RKO (cell line): ENCODE measurements at places on chromosomes 3 and 15.
A peak's percentile ranks its signal among the peaks of the same experiment; 100 is the strongest.

DNA sequence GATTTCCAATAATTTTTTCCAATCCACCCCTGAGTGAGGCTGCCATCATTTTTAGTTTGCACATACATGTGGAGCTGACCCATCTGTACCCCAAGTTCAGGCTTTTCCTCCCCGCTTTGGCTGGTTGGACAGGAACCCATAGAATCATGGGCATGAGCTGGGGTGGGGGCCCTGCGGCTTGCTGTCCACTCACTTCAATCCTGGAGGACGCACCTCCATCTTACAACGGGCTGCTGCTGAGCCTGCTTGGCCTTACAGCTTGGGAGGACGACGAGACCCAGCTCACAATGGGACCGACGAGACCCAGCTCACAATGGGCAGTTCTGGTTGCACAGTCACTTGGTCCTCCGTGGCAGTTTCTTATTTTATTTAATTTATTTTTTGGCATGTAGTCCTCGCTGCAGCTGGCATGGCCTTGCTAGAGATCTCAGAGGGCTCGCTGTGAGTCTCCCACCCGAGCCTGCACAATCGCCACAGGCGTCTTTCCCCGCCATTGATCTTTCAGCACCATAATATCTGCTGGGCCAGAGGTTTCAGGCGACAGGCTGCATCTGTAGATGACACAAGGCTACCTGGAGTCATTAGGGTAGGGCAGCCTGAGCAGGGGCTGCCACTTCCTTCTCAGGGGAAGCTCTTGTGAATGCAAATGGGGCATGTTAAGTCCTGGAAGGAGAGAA, 19.6 kb upstream of the EPHB3 start:
- no peak for DNase-seq

- no peak for DNase-seq
These were observed 1.7 kb upstream of the CX3CR1 start for GRCh38 chr3:39281533-39281932.

GRCh38 chr3:129602730-129603560, 3.5 kb downstream of the PLXND1 start:
- DNase-seq = peak; percentile 70

GRCh38 chr3:127273206-127273605, 14.6 kb downstream of the PRR20G start:
- DNase-seq = no peak

- DNase-seq = no peak
These were observed 162.5 kb downstream of the AKAP13 start for GRCh38 chr15:85542895-85543331.

GRCh38 chr15:40756938-40757337, 1.9 kb upstream of the RMDN3 start:
- no peak for DNase-seq

- peak; percentile 54 for DNase-seq
These were observed 159.6 kb upstream of the KCNH8 start for GRCh38 chr3:18988614-18989229.

DNA sequence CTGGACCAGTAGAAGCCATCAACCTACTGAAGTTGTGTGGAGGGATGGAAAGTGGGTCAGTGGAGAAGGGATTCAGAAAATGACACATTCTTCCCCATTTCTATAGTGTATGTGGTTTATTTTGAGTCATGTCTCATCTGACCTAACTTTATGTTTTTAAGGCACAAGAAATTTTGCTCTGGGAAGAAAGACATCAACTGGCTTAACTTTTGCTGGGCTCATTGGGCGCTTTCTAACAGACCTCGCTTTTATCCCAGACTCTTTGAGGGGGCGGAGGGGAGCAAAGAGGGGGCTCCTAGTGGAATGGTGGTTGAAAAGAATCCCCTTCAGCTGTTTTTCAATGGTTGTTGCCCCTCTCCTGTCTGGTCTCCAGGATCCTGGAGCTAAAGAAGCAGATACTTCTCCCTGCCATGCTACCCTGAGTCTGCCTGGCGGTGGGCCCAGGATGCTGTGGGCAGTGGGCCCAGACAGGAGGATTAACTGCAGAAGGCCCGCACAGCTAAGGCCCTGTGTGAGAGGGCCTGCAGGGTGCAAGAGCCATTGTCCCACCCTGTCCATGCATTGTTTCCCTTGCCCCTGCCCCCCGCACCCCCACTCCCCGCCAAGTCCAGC, 14.5 kb downstream of the CSRNP1 start:
- DNase-seq = no peak

GRCh38 chr15:65156692-65157091, 23.1 kb upstream of the PDCD7 start:
- no peak for DNase-seq

DNA sequence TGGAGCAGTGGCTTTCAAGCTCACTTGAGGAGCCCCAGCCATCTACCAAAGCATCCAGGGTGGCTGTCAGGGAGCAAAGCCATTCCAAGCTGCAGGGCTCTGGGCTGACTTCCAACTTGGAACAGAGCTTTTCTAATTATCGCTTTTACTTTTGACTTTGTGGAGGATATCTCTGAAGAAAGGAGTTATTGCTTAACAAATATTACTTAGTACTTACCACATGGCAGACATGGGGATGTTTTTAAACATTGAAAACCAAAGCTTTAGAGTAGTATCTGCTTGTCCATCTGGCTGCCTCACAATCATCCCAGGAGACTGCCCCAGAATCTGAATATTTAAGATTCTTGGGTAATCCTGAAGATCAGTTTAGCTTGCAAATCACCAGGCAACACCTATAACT, 8.9 kb downstream of the TAGLN3 start:
- no peak for DNase-seq

GRCh38 chr3:197283045-197283444, 15.4 kb downstream of the DLG1 start:
- DNase-seq = no peak

DNA sequence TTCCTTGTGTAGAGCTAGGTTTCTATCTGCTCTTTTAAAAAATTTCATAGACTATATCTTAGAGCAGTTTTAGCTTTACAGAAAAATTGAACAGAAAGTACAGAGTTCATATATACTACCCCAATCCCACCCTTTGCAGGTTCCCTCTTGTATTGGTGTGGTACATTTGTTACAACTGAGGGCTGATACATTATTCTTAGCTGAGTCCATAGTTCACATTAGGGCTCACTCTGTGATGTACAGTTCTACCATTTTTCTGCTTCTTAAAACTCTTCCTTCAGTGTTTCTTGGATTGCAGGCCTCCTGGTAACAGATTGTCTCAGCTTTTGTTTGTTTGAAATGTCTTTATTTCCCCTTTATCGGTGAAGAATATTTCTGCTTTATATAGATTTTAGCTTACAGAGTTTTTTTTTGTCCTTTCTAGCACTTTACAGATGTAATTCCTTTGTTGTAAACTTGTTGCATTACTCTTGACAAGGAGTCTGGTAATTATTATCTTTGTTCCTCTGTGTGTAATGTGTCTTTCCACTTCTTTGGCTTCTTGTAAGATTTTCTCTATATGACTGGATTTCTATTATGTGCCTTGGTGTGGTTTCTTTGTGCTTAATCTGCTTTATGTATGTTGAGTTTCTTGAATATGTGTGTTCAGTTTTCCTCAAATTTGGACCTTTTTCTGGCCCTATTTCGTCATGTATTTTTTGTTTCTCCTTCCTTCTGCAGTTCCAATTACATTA, 25.3 kb downstream of the MEF2A start:
- DNase-seq = no peak

GRCh38 chr3:15974647-15975046, 176.9 kb upstream of the ANKRD28 start:
- no peak for DNase-seq
